AG09309 (cell line): ENCODE measurements at places on chromosomes 6 and 20.

- no peak for DNase-seq
These were observed 11.6 kb downstream of the TMEM30A start for GRCh38 chr6:75273009-75273408.

- no peak for DNase-seq
These were observed 43.3 kb downstream of the SCP2D1 start for GRCh38 chr20:18856873-18857272.

- DNase-seq = no peak
These were observed 91.7 kb downstream of the CLIC5 start for GRCh38 chr6:45923831-45924391.

- DNase-seq = no peak
These were observed 2.2 kb upstream of the RPF2 start for GRCh38 chr6:110979565-110980101.

- DNase-seq = no peak
These were observed 74.3 kb downstream of the RALGAPA2 start for GRCh38 chr20:20637998-20638725.

- no peak for DNase-seq
These were observed 21.6 kb downstream of the TFAP2B start for GRCh38 chr6:50840112-50840810.

DNA sequence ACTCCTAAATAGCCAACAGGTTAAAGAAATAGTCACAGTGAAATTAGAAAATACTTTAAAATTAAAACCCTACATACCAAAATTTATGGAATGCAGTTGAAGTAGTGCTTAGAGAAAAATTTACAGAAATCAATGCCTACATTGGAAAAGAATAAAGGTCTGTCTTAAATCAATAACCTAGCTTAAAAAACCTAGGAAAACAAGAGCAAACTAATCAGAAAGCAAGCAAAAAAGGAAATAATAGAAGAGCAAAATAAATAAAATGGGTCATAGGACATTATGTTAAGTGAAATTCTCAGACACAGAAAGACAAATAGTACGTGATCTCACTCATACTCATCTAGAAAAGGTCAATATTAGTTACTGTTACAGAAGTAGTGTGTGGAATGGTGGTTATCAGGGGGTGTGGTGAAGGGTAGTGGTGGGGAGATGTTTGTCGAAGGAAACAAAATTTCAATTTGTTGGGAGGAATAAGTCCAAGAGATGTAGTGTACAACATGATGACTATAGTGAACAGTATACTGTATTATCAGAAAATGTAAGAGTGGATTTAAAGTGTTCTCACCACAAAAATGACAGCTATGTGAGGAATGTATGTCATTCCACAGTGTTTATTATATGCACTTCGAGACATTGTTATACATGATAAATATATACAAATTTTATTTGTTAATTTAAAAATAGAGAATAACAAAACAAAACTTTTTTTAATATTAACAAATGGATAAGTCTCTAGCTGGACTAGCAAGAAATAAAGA is 423.6 kb downstream of the CDH26 start:
- DNase-seq = no peak

GRCh38 chr6:152941746-152942145 is 41.1 kb downstream of the FBXO5 start:
- DNase-seq = no peak
